Urothelium cell line (cell line): ENCODE measurements at places on chromosomes 4 and X.

GRCh38 chr4:173936861-173937260, 346.6 kb downstream of the FBXO8 start:
- DNase-seq: no peak

GRCh38 chr4:44157611-44158277, 290.9 kb downstream of the KCTD8 start:
- DNase-seq: peak; percentile 44

- no peak for DNase-seq
Observed at GRCh38 chr4:128796934-128797333, 12.6 kb upstream of the JADE1 start.

DNA sequence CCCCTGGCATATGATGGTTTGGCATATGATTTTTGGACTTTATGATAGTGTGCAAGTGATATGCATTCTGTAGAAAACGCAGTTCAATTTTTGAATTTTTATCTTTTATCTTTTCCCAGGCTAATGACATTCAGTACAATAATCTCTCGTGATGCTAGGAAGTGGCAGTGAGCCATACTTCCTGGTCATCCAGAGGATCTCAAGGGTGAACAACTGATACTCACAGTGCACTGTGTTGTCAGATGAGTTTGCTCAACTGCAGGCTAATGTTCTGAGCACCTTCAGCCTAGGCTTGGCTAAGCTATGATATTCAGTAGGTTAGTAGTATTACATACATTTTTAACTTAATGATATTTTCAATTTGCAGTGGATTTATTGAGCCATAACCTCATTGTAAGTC, 405.3 kb downstream of the PCDH7 start:
- no peak for DNase-seq

DNA sequence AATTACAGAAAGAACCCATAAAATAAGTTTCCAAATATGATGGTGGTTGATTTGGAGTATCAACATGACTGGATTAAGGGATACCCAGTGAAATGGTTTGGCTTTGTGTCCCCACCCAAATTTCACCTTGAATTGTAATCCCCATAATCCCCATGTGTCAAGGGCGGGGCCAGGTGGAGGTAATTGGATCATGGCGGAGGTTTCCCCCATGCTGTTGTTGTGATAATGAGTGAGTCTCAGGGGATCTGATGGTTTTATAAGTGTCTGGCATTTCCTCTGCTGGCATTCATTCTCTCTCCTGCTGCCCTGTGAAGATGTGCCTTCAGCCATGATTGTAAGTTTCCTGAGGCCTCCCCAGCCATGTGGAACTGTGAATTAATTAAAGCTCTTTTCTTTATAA, 39.1 kb downstream of the WDFY3 start:
- DNase-seq: no peak

GRCh38 chrX:101057093-101057714, 5.3 kb upstream of the TRMT2B start:
- DNase-seq: peak; percentile 13

DNA sequence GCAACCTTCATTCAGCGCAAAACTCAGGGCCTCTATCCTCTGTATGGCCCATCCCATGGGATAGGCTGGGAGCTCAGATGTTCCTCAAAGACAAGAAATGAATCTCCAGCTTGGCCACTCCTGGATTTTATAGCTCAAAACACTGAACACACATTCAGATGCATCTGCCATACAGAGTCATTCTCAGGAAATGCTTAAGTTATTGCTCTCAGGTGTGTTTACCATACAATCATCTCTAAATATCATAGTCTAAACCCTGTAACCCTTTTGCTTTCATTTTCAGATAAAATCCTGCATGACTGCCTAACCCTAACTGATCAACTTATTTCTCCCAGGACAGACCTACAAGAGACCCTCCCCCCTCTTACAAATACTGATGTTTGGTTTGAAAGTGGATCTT, 140.9 kb upstream of the FMR1 start:
- no peak for DNase-seq

GRCh38 chr4:180134091-180134866, 2108.9 kb upstream of the TENM3 start:
- no peak for DNase-seq

DNA sequence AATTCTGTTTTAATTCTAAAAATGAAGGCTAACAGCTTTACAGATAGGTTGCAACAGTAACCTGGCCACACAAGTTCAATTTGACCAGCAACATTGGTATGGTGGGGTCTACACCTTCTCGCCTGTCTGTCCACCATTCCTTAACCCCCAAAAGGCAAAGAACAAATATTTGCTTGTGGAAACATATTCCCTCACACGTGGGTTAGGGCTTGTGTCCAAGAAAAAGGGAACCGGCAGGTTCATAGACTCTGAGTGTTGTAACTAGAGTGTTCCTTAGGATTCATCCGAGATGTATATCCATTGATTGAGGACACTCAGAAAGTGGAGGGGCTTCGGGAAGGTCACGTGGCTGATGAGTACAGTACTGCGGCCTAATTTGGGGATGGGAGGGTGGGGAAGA, 54.1 kb downstream of the C4orf51 start:
- no peak for DNase-seq

DNA sequence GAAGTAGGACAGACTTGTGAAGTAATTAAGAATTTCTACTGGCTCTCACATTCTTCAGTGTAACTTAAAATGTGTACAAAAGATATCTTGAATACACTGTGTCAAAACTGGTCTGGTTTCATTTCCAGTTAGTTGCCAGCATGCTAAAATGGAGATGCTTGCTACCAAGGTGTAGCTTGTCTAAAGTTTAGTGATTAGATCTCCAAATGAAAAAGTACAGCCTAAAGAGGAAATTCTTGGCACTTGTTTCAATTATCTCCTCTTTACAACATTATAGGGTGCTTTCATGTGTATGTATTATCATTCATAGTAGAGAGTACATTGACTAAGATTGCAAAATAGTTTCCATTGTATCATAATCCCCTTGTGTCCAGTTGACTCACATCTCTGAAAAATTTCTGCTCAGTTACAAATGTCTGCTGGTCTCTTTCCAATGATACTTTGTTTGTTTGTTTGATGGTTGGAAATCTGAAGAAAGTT, 97.3 kb upstream of the SPRY1 start:
- no peak for DNase-seq

GRCh38 chr4:54992266-54992665, 133.1 kb downstream of the KDR start:
- no peak for DNase-seq

- no peak for DNase-seq
Observed at GRCh38 chr4:155592179-155592937, 74.3 kb upstream of the GUCY1A1 start.

GRCh38 chr4:99457270-99457669, 22.1 kb upstream of the ADH7 start:
- DNase-seq: no peak

DNA sequence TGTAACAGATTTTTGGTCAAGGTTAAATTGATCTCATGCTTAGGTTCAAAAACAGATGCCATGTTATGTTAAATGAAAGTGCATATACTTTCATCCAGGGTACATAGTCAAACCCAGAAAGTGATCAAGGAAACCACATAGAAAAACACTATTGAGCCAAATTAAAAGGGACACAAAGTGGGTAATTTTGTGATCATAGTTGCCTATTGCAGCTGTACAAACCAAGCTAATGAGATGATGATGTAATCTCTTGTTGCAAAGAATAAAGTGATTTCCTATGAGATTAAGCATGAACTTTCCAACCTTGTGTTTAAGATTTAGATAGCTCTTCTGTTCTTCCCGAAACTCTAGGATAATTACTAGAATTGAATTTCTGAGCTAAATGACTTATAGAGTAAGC, 20.2 kb upstream of the LIMCH1 start:
- no peak for DNase-seq
